ENCODE measurements at places on chromosomes 5 and 9.

- DNase-seq = no peak
Observed at GRCh38 chr5:128455841-128456361, 82.1 kb downstream of the FBN2 start.

- DNase-seq = no peak
Observed at GRCh38 chr5:19319252-19319651, 668.7 kb downstream of the CDH18 start.

DNA sequence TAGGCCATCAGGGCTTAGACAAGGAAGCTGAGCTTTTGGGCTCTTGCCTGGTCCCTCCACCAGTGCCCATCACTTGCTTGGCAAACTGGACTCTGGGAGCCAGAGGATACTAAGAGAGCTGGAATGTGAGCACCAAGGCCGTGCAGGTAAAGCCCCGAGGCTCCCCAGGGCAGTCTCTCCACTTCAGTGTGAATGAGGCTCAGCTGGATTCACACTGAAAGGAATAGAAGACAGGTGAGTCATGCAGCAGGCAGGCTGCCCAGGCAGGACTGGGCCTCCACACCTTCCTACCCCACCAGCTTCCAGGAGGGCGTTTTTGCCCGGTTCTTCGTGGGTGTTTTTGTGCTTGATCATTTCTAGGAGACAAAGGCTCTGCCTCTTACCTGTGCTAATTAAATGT, 7.3 kb upstream of the CTSV start:
- DNase-seq = no peak

DNA sequence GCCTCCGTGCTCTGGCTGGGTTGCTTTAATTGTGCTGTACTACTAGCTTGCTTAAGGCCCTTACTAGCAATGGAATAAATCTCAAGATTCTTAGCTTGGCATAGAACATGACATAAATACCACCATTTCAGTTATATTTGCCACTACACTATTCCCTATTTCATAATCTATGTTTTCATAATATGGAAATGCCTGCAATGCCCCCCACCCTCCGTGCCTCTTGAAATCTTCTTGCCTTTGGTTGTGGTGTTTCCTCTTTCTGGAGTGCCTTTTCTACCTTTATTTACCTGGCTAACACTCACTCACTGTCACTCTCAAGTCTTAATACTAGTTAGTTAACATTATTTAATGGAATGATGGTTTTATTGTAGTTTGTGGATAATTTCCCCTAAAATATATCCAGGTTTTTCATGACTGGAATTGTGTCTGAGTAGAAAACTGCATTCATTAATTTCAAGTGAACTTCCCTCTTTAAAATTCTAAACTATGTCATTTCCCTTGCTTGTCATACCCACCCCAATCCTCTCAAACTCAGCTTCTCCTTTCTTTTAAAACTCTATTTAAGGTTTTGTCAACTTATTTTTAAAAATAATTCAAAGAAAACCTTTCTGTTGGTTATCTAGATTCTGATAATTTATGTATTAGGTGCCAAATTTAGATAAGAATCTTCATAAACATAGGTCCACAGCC, 521.7 kb upstream of the DAB2 start:
- DNase-seq = no peak

DNA sequence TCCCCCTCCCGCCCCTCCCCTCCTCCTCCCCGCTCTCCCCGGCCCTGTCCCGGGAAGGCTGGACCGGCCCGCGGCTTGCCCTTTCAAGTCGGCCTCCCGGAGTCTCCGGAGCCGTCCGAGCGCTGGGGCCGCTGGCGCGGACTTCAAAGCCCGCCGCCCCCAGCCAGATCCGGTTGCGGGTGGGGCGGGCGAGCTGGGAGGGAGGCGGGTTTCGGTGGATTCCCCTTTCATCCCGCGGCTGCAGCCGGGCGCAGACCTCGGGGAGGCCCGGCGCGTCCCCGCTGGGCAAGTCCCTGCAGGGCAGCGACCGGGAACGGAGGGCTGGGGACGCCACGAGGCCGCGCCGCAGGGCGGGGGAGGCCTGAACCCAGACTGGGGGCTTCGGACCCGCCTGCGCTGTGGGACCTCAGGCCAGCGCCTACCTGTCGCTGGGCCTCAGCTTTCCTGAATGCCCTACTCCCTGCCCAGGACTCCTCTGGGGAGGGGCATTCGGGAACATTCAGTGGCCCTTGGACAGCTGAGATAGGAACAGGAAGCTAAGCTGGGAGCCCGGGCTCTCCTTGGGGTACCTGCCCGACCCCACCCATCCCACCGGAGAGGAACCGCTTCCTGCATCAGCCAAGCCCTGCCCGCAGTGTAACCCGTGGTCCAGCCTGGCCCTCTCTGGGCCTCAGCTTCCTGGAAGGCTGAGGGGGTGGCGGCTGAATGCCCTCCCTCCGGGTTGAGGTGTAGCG, 23.4 kb downstream of the C9orf50 start:
- no peak for DNase-seq

DNA sequence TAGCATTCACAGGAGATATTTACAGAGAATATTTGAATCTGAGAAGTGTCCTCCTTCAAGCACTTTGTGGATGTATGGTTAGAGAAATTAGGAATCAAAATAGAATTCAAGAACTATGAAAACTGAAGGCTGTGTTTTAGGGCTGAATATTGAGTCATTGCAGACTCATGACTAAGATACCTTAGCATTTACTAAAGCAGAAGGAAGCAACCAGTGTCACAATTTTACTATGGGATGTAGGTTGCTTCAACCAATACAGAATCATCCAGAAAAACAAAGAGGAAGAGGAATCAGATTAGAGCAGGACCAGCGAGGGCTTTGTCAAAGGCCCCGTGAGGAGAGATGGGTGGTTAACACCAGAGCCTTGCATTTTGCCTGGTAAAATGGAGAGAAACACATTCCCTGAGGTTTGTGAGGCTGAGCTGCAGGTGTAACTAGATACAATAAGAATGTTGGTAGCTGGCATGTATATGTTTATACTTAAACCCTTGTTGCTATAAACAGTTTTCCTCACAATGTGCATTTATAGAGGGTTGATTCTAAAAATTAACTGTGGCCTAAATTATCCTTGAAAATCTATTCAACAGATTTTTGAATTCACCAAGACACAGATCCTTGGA, 518.1 kb downstream of the AGTPBP1 start:
- DNase-seq = no peak

- no peak for DNase-seq
Observed at GRCh38 chr5:59816654-59817300, 76.7 kb downstream of the PDE4D start.

GRCh38 chr5:110653231-110653970, 73.1 kb downstream of the TMEM232 start:
- DNase-seq = no peak

- no peak for DNase-seq
Observed at GRCh38 chr9:94199776-94200175, 59.3 kb upstream of the ZNF169 start.

DNA sequence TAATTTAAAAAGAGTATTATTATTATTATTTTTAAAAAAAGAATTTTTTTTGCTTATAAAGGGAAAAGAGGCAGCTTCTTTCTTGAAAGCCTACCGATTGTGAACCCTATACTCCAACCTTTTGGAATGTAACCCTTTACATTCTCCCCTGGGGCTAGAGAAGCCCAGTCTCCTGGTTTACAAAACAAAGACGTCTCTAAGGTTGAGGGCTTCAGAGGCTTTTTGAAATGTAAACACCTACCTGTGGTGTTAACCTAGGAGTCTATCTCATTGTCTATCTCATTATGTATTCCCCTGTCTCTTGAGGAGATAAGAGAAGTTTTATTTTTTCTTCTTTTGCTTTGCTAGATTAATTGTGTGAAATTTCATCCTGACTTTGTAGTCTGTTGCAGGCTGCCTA, 4.7 kb downstream of the TNFSF8 start:
- no peak for DNase-seq

- no peak for DNase-seq
Observed at GRCh38 chr5:170182491-170182890, 50.3 kb upstream of the C5orf58 start.

DNA sequence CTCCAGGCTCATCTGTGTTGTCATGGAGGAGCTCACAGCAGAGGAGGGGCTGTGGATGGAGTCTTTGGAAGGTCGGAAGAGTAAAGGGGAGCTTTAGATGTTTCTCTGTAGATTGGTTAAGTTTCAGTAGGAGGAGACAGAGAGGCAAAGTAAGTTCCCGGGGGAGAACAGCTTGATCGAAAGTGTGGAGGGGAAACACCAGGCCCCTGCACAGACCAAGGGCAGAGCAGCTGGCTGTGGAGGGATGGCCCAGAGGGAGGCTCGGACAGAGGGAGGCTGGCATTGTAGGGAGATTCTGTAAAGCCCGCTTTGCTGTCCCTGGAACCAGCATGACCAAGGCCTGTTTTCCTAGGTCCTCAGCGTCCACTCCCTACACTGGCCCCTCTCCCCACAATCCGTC, 5.3 kb upstream of the OR2V2 start:
- DNase-seq = no peak

GRCh38 chr5:107571621-107572536, 98.9 kb downstream of the EFNA5 start:
- DNase-seq = peak; percentile 88

DNA sequence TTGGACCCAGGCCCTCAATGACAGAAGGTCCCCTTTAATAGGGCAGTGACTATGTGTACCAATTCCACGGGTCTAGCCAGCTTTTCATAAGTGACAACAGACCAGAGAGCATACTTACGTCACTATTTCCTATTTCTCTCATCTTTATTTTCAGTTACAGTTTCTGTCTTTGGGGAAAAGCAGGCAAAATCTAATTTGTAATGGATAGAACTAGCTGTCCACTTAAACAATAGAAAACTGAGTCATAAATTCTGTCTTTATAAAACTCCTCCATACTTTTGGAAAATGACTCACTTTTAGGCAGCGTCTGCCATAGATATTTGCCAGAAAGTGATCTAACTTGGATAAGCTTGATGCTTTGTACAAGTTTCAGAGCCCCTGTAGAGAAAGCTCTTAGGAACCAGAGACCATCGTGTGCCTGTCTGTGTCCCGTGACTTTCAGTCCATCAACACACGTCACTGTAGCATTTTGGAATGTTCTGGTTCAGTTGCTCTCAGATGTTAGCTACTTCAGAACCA, 101.9 kb downstream of the F2RL2 start:
- no peak for DNase-seq

- DNase-seq = no peak
Observed at GRCh38 chr9:106479679-106480078, 383.3 kb upstream of the ZNF462 start.

DNA sequence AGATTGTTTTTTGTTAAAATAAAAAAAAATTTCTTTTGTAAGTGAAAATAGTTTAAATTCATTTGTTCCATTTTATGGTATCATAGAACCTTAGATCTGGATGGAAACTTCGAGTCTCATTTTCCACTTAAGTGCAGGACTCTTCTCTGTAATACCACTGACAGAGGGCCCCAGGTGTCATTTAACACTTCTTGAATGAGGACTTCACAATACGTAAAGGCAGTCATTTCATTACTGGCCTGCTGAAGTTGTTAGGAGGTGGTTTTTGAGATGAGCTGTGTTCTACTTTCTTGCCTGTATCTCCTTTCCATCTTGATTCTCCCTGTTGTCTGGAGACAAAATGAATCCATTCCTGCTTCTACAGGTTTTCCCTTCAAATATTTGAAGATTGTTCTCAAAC, 455.3 kb downstream of the DMRT2 start:
- DNase-seq = no peak

GRCh38 chr5:122507045-122507444, 195.0 kb downstream of the SNCAIP start:
- DNase-seq = no peak

DNA sequence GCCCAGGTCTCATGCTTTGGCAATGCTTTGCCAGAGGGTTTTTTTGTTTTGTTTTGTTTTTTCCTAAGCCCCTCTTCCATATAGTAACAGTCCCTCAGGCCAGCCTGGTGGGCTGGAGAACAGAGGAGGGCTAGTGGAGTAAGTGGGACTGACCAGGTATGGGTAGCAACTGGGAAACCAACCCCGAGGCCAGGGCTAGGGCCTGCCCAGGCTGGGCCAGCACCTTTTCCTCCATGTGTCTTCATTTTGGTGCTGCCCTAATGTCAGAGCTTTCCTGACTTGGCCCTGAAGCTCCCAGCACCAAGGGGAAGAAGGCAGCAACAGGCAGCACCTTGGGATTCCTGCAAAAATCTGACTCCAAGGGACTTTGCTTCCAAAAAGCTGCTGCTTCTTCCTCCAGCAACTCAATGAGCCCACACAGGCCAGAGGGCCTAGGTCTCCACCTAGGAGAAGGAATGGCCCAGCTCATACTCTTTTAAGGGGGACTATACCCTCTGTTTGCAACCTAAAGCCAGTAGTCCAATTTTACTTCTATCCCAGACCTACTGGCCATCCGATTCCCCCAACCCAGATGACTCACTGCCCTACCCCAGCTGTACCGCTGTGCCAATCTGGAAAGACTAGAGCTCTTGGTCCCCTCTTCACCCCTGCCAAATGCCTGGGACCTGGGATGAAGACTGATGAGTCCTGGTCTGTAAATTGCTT, 105.1 kb downstream of the PSD2 start:
- no peak for DNase-seq

DNA sequence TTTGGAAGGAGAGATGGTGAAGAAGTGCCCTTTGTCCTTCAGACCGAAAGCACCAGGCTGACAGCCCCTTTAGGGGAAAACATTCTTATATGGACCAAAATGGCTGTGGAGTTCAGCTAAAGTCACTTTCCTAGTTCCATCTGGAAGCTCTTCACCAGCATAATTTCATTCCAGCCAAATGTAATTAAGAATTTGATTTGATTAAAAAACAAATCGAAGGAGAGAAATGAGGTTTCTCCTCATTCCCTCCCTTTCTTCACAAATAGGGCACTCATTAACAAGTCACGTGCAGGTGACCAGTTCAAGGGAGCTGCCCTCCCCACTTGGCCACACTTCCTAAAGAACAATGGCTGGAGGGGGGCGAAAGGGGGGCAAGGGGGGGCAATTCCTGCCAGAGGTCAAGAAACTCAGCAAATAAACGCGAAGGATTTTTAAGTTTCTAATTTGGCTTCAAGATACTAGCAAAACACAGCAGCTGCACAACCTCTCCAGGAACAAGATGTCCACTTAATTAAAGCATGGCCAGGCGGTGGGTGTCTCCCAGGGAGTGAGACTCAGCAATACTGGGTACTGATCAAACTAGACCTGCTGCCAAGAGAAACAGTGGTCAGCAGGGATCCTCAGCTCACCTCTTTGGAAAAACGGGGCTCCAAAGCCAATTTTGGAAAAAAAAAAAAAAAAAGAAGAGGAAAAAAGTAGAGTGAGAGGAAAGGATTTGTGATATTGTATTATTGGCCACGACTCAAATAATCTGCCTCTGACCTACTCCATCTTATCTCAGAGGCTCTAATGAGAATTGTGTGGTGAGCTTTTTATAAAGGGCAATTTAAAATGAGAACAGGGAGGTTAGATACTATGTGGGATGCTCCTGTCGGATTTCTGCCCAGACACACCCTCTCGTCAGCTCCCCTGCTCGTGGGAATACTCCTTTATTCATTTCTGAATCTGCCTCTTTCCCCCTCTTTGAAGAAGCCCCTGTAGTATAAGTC, 254.3 kb downstream of the ZSWIM6 start:
- DNase-seq = no peak

GRCh38 chr5:83644301-83644700, 76.4 kb downstream of the HAPLN1 start:
- DNase-seq = no peak

GRCh38 chr5:62647241-62647640, 68.6 kb downstream of the LRRC70 start:
- no peak for DNase-seq
